Mesothelial cell of epicardium (in vitro differentiated cells): ENCODE measurements at places on chromosomes 5 and 9. TPM values are rescaled to one million over a fixed set of nuclear protein-coding genes. Genes with fewer than 3 reads are reported as not detected.

The NR4A3 gene
- total RNA-seq = 14.2 to 15.4 TPM (median 15.3 TPM) in 3 replicates

The STPG3 gene
- 0.18 to 0.29 TPM in 2 of 3 replicates, not detected in the other for total RNA-seq

The SPATA6L gene
- 5.5 to 6.7 TPM (median 6.1 TPM) in 3 replicates for total RNA-seq

The NEURL1B gene
- total RNA-seq = 10.9 to 11.8 TPM (median 11.7 TPM) in 3 replicates

The GABRP gene
- total RNA-seq = 274 to 327 TPM (median 301 TPM) in 3 replicates

- DNase-seq = peak; percentile 5
Measured at GRCh38 chr9:93121316-93122241, 12.5 kb downstream of the NINJ1 start.

DNA sequence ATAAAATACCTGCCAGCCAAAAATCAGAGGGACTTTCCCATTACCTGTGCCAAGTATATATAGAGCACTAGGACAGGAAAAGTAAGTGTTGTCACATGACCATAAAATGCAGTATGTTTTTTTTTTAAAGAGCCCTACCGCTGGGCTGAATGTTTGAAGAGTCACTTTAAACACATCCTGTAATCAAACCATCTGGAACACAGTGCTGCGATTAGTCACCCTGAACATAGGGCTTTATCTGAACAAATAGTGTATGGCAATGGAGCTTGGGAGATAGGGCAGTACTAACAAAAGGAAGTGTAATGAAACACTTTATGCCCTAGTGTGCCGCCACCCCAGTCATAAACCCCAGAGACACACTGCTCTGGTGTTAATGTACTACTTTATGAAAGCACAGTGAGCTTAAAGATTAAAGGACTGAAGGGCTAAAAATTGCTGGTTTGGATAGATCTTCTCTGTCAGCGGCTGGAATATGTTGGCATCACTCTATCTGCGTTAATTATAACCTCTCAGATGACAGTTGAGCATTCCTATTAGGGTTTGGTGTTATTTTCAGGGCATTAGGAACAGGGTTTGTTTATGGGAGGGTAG lies 90.4 kb downstream of the ZNF608 start:
- no peak for DNase-seq

- DNase-seq = no peak
Measured at GRCh38 chr9:93458712-93459111, 5.3 kb upstream of the FAM120AOS start.

DNA sequence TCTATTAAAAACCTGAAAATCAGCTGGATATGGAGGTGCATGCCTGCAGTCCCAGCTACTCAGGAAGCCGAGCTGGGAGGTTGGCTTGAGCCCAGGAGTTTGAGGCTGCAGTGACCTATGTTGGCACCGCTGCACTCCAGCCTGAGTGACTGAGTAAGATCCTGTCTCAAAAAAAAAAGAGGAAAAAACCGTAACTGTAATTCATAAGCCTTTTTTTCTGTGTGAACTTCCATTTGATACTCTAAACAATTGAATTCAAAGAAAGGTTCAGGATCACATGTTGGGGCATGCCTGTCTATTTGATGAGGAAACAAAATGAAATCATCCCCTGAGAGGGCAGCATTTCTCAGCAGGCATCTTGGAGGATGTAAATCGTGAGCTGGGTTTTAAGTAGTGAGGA lies 38.8 kb downstream of the ITGA2 start:
- DNase-seq = no peak

DNA sequence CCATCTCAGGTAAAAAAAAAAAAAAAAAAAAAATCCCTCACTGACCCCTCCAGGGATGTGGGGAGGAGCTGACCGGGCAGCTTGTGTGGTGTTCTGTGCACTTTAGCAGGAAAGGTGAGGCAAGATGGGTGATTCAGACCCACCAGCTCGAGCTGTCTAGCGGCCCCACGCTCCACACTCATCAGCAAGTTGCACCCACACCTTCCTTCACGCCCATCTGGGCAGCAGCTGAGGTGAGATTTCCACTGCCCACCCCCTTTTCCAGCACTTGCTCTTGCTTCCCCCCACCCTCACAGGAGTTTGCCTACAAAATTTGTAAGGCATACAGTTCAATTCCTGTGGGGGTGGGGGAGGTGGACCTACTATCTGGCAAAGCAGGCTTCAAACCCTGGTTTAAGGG lies 58.7 kb upstream of the ZNF354B start:
- no peak for DNase-seq

DNA sequence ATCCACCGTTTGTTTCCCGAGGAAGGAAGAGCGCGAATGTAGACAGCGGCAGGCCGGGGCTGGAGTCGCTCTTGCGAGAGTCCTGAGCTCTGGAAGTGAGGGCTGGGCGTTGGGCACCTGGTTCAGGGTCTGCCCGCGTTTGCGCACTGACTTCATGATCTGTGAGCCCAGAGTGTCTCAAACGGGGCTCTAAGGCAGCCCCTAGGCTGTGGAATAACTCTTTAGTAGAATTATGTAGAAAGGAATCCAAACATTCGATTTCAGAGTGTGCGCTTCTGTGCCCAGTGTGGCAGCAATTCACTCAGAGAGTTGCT lies 478 bp upstream of the GGTA1 start:
- DNase-seq = no peak

DNA sequence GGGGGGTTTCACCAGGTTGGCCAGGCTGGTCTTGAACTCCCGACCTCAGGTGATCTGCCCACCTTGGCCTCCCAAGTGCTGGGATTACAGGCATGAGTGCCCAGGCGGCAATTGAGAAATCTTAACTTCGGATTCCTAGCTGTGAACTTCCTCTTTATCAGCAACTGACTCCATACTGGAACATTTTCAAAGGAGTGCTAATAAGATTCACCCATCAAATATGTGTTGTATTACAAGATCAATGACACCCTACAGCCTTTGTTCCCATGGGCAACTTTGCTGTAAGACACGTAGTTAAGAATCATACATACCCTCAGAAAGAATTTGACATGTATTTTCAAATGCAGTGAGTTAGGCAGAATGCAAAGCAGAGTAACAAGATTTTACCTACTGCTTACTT lies 23.1 kb upstream of the ACOT12 start:
- DNase-seq = no peak

- no peak for DNase-seq
Measured at GRCh38 chr5:173808079-173808808, 79.9 kb upstream of the CPEB4 start.
